ENCODE measurements at places on chromosomes 2 and 18.

GRCh38 chr18:23809415-23809814 is 120.2 kb downstream of the LAMA3 start:
- no peak for DNase-seq

DNA sequence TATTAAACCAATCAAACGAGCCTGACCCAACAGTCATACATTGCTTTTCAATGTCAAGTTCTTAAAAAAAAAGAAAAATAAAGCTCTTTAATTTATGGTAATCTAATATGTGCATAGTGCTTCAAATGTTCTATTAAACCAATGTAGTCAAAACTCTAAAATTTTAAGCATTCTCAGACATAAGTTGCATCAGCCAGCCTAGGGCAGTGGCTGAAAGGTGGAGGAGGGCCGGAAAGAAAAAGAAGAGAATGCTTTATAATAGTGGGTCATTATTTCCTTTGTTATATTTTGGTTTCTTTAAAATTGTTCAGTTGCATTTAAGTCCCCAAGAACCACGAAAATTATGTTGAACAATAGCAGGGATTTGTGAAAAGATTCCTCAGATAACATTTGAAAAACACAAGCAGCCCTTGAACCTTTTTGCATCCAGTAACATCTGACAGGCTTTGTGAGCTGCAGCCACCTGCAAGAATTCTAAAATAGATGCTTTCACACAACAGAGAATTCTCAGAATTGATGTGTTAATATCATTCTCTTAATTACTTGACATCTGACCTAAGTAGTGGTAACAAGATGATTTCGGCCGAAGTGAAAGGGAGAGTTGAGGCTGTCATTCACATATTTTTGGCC is 252.1 kb downstream of the CDCA7 start:
- no peak for DNase-seq

DNA sequence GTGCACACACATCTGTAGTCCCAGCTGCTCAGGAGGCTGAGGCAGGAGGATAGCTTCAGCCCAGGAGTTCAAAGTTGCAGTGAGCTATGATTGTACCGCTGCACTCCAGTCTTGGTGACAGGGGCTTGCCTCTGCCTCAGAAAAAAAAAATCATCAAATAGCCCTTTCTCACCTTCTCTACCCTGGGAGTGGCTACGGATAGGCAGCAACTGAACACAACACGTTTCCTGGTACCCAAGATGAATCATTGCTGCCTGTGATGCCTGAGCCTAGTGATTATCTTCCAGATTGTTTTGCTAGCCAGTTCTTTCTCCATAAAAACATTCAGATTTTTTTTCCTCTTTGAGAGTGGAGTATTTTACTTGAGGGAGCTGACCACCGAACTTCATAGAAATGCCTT is 13.5 kb downstream of the INPP4A start:
- no peak for DNase-seq

DNA sequence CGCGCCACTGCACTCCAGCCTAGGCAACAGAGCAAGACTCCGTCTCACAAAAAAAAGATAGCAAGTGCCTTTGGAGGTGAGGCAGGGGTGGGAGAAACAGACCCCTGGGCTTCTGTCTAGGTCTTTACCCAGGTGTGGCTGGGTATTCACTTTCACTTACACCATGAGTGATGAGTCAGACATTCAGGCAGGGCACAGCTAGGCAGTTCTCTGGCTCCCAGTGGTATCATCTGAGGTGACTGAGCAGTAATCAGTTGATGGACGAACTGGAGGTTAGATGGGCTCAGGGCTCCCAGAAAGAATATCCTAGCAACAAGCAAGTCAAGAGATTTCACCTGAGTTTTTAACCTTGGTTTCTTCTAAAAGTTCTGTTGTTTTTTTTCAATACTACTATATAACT is 107.0 kb upstream of the RAB6C start:
- no peak for DNase-seq

DNA sequence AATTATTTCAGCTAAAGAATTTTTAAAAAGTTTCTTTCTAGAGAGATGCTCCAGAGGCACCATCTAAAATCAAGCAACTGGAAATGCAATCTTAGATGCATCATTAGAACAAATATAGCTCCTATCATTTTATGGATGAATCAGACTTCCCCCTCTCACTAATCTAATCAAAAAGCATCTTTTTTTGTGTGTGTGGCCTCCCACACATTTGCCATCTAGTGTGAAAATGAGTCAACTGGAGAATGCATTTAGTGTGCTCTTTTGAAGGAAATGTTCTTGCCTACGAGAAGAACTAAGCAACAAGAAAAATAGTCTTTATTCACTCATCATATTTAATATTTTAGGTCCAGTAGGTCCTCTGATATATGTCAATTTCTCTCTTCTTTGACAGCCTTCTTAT is 39.5 kb upstream of the FIGN start:
- no peak for DNase-seq
